AG20443 (cell line): ENCODE measurements at places on chromosomes 5 and 9.

- DNase-seq = no peak
These were observed 33.7 kb upstream of the ITGA1 start for GRCh38 chr5:52754051-52754450.

GRCh38 chr5:168820874-168821273 lies 241.7 kb upstream of the PANK3 start:
- no peak for DNase-seq

DNA sequence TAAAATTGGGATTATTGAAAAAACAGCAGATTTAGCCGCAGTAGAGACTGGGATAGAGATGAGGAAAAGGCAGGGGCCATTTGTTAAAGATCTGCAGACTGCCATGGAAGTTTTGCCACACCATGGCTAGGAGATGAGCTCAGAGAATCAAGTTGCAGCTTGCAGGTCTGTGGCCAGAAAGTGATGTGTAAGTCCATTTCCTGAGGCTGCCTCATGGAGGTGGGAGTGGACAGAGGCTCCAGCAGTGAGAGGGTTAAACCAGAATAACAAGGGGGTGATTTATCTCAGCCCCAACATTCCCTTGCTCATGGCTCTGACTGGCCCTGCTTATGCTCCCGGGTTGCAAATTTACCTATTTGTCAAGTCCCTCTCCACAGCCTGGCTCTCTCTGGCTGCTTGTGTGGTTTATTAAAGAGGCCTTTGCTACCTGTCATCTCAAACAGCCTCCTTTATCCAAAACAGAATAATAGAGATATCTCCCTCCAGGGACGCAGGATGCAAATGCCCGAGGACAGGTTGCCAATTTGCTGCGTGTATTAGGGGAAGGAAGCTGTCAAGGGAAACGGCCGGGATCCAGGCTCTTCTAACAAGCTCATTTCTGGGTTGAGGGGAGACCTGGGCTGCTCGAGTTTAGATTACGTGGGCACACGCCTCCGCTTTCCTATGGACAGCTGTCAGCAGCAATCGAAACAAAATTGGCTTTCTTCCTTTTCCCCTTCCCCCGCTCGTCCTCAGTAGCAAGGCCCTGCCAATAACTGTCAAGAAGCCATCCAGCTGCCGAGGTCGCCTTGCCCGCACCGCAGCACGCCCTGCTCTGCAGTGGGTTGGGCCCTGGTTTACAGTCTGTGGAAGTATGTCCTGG lies 72.8 kb upstream of the PITX1 start:
- DNase-seq = no peak

- peak; percentile 45 for DNase-seq
These were observed 476.8 kb upstream of the C9orf72 start for GRCh38 chr9:28050046-28050445.

- no peak for DNase-seq
These were observed 1.7 kb upstream of the GNG10 start for GRCh38 chr9:111659691-111660090.

DNA sequence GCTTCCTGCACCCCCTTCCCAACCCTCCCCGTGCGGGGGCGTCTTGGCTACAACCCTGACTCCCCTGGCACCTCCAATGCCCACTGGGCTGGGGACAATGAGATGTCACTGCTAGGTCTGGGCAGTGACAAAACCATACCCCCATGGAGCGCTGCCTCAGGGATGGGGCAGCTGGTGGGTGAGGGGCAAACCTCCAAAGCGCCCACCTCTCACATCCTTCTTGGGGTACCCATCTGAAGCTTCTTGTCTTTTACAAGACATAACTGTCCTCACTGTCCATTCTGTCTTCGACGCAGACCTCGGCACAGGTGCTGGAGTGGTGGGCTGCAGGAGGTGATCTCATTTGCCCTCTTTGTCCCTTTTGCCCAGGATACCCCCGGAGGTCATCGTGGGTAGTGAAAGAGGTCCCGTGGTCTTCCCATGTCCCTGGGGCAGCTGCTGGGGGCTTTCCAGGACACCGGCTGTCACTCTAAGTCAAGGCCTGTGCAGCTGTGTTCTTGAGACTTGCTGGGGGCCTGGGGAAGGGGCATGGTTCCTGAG lies 27.8 kb upstream of the CSF1R start:
- DNase-seq = no peak
